Naive B cell (primary cell): ENCODE measurements at places on chromosomes 13 and 19.

- DNase-seq: no peak
Measured at GRCh38 chr19:10305139-10305806, 4.3 kb downstream of the ZGLP1 start.

- DNase-seq: peak; percentile 74
Measured at GRCh38 chr19:50430888-50431342, 1.8 kb upstream of the MYBPC2 start.

DNA sequence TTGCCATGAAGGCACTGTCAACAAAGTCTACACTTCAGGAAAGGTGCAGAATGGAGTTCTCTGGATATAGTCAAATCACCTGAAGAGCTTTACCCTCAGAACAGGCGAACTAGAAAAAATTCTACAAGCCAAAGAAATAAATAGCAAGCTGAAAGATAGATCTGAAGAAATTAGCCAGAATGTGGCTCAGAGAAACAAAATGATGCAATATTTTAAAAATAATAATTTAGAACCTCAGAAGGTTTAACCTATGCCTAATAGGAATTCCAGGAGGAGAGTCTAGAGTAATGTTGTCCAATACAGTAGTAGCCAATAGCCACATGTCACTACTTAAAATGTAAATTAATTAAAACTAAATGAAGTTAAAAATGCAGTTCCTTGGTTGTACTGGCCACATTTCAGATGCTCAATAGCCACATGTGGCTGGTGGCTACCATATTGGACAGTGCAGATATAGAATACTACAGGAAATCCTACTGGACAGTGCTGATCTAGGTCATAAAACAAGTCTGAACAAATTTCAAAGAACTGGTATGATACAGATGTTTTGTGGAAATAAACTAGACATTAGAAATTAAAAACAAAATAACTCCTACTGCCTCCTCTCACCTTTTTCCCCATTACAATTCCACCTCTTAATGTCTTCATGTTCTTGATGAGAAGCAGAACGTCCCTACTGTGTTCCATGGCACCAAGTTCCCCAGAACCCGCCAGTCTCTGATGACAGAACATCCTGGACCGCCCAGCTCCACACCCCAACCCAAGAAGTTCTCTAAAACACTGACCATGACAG is 679 bp upstream of the CDADC1 start:
- DNase-seq: no peak

GRCh38 chr13:31485183-31485582 is 254.1 kb upstream of the RXFP2 start:
- DNase-seq: no peak

DNA sequence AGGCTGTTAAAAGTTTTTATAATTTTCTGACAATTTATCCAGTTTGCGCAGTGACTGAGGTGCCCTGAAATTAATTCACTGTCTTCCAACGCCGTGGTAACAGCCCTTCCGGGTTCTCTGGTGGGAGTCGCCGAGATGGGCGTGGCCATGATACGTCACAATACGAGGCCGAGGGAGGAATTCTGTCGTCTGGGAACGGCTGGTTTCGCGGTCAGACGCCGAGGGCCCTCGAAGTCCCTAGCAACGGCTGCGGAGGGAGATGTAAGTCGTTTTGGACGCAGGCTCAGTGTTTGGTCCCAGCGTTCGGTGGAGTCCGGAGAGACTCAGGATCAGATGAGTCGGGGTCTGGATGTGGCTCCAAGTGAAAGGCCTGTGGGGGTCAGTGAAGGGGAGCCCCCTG is 21.7 kb downstream of the ZNF613 start:
- DNase-seq: no peak

GRCh38 chr19:10205636-10206035 is 10.9 kb upstream of the DNMT1 start:
- no peak for DNase-seq

GRCh38 chr13:31276421-31276820 is 76.6 kb downstream of the B3GLCT start:
- no peak for DNase-seq

DNA sequence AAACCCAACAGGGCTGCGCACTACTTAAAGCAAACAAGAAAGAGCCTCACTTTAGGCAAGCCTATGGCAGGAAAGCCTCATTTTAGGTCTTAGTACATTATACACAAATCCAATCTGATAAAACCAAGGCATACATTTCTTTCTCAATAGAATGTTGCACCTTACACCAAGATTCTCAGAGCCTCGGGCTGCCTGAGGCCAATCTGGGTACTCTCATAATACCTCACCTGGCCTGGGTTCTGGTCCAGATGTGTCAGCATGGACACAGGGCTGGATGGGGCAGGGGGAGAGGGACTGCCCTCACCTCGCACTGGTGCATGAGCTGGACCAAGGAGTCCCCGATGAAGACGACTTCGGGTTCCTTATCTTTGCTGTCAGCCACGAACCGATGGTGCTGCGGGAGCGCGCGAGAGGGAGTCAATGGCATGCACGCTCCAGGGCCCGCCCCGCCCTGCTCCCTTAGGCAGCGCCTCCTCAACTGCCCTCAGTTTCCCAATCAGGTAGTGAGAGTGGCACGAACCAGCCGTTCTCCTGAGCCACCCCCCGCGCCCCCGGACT is at the start of gene PRR19:
Gene PRR19, plus strand, starts transcription at position 487 of the 558 bp plus-strand sequence. CDS start 7,453 bp downstream, outside the sequence.
- no peak for DNase-seq

DNA sequence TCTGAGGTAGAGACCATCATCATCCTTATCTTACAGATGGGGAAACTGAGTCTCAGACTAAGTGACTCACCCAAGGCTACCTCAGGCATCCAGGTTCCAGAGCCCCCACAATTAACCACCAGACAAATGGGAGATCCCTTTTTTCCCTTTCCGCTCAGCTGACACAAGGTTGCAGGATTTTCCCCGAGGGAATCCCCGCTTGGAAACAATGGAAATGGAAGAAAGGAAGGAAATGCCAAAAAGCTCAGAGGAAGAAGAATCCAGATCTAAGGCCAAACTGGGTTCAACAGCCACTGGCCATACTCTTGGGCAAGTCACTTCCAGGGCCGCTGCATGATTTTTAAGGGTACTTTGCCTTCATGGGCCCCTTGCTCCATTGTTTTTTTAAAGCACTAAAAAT is 1.6 kb downstream of the ZNF71 start:
- no peak for DNase-seq
